ENCODE measurements at places on chromosomes 13 and 19. TPM values are rescaled to one million over a fixed set of nuclear protein-coding genes. Genes with fewer than 3 reads are reported as not detected.

Gene C19orf67
- total RNA-seq: 0.35 TPM

Gene CDC37
- total RNA-seq: 164 TPM

Gene ZNF540
- total RNA-seq: 0.07 TPM

Gene MEDAG
- 1.9 TPM for total RNA-seq

Gene WTIP
- 18.1 TPM for total RNA-seq

DNA sequence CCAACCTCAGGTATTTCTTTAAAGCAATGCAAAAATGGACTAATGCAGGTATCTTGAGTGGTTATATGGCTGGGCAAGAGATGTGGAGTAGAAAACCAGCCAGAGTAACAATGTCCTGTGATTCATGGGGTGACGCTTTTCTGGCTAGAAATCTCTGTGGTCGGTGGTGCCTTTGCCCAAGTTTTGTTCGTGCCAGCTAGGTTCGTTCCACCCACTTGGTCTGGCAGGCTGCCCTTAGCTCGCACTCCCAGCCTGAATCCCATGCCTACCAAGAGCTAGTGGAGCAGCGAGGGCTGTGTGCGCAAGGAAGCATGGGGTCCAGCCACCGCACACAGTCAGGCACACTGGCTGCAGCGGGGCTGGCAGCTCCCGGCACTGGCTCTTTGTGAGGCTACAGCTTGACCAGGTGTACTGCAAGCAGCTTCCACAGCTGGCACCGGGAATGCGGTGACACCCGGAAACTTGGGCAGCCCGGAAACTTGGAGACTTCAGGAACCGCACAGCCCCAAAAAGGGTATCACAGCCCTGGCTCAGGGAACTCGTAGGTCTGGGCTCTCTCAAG, 349.6 kb upstream of the PCDH20 start:
- H3K27me3 ChIP-seq: no peaks in the 10 kb centered on the region
- H3K27ac ChIP-seq: no peak overlapping the region
- no peak overlapping the region for H3K4me3 ChIP-seq
- H3K36me3 ChIP-seq: no peaks in the 10 kb centered on the region

DNA sequence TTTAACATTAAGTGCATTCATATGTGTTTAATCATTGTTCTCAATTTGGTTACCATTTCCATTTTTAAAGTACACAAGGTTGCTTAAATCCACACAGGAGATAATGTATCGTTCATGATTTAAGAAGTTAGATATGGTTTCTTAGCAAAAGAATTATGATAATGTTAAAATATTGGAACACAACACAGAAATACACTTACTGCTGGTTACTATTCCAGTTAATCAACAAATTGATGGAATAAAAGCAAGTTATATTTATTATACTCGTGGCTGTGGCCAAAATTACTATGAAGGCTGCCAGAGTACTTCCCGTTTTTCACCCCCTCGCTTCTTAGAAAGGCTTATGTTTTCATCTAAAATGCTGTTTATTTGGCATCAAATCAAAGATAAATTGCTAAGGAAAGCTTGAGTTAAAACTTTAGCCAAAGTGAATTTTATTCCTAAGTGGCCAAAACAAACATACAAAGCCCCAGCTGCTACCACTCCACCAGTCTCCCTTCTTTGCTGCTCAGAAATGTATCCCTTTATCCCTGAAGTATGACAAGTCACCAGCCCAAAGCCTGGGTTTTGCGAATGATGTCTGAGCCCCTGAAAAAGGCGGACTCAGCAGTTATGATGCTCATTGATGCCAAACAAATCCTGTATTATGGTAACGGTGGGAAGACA, 27.7 kb downstream of the LCP1 start:
- DNase-seq: no peak
- no peaks in the 10 kb centered on the region for H3K27me3 ChIP-seq
- no peak overlapping the region for H3K27ac ChIP-seq
- no peak overlapping the region for H3K4me3 ChIP-seq
- peaks cover 8% of the 10 kb centered on the region for H3K4me1 ChIP-seq
- no peaks in the 10 kb centered on the region for H3K36me3 ChIP-seq

DNA sequence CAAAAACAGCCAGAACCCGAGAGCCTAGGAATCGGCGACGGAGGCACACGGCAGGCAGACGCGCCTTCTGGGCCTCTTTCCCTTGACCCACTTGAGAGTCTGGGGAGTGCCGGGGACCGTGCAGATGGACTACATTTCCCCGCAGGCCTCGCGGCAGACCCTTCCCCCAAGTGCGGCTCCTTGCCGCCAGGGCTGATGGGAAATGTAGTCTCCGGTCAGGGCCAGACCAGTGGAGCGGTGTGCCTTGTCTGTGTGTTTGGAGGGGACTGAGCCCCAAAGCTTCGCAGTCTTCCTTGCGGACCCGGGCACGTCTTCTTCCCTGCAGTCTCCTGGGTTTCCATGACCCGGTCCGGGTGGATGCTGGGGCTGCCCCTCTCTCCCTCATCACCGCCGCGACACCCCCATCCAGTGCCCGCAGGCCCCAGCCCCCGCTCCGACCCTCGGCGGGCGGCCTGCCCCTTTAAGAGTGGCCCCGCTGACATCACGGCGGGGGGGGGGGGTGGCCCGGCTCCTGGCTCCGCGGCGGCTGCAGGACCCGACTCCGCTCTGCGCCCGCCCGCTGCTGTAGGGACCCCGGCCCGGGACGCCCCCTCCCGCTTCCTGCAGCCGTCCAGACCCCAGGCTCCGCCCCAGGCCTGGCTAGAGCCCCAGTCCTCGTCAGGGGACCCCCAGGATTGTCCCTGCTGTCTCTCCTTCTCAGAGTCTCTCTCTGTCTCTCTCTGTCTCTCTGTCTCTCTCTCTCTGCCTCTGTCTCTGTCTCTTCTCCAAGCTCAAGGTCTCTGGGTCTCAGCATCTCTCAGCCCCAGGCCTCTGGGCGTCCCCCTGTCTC, 758 bp upstream of the CACNG7 start:
- peak overlapping the region; percentile 88 for H3K4me3 ChIP-seq
- DNase-seq: peak; percentile 94
- peaks cover 68% of the 10 kb centered on the region for H3K27me3 ChIP-seq
- H3K4me1 ChIP-seq: peaks cover 41% of the 10 kb centered on the region
- H3K27ac ChIP-seq: peak overlapping the region; percentile 92

GRCh38 chr13:78606471-78607408, 3.4 kb upstream of the POU4F1 start:
- H3K36me3 ChIP-seq: no peaks in the 10 kb centered on the region
- DNase-seq: peak; percentile 21
- peak overlapping the region; percentile 73 for H3K4me3 ChIP-seq
- peaks cover 97% of the 10 kb centered on the region for H3K27me3 ChIP-seq

GRCh38 chr13:57311009-57311586, 144.1 kb downstream of the PRR20E start:
- H3K36me3 ChIP-seq: no peaks in the 10 kb centered on the region
- peak; percentile 26 for DNase-seq

DNA sequence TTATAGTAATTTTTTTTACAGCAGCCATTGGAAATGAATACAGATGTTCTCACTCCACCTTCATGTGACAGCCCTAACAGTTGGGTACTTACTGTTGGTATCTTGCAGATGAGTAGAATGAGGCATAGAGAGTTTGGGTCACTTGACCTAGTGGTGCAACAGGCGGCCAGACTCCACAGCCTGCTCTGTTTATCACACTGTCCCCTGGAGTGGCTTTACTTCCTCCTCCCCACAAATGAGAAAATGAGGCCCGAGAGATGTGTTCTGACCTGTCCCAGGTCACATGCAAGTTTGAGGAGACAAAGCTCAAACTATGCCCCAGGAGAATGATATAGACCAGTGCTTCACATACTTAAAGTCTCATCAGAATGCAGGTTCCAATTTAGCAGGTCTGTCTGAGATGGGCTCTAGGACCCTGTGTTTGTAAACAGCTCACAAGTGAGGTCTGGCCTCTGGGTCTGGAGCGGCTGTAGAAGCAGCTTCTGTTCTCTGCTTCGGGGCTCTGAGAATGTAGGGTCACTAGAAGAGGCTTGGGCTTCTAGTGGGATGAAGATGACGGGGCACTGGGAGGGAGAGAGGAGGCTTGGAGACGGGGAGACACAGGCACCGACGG, 37.4 kb upstream of the RCBTB2 start:
- H3K27me3 ChIP-seq: no peaks in the 10 kb centered on the region
- DNase-seq: no peak
- no peak overlapping the region for H3K27ac ChIP-seq
- H3K4me1 ChIP-seq: peaks cover 19% of the 10 kb centered on the region

GRCh38 chr19:34461375-34462100, 20.0 kb upstream of the WTIP start:
- DNase-seq: no peak
- no peak overlapping the region for H3K27ac ChIP-seq
- H3K4me3 ChIP-seq: no peak overlapping the region
- no peaks in the 10 kb centered on the region for H3K27me3 ChIP-seq
- H3K36me3 ChIP-seq: peaks cover 80% of the 10 kb centered on the region

- no peak overlapping the region for H3K4me3 ChIP-seq
- H3K4me1 ChIP-seq: peaks cover 16% of the 10 kb centered on the region
- DNase-seq: no peak
- H3K27ac ChIP-seq: no peak overlapping the region
- H3K27me3 ChIP-seq: no peaks in the 10 kb centered on the region
Measured at GRCh38 chr13:30880856-30881155, 25.3 kb upstream of the MEDAG start.

- H3K4me1 ChIP-seq: peaks cover 19% of the 10 kb centered on the region
- H3K27ac ChIP-seq: no peak overlapping the region
- DNase-seq: no peak
Measured at GRCh38 chr13:24618011-24618955, 61.9 kb upstream of the ATP12A start.

DNA sequence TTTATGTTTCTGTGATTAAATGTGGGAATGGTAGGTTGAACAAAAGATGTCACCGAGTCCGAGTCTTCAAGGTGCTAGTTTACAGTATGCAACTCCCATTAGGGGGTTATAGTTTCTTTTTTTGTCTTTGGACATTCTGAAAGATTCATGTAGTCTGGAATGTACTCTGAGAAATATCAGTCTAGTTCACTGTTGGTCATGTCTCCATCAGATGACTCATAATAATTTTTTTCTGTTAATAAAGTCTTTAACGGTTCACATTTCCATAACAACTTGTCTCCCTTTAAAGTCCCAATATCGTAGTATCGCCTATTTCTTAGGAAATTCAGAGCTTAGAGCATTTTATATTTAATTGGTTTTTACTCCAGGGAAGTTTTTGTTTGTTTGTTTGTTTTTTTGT, 13.5 kb upstream of the ESD start:
- no peak overlapping the region for H3K4me3 ChIP-seq
- no peak for DNase-seq
- no peak overlapping the region for H3K27ac ChIP-seq
- H3K4me1 ChIP-seq: no peaks in the 10 kb centered on the region
- H3K36me3 ChIP-seq: peaks cover 11% of the 10 kb centered on the region

- H3K27me3 ChIP-seq: no peaks in the 10 kb centered on the region
- no peak for DNase-seq
- no peaks in the 10 kb centered on the region for H3K36me3 ChIP-seq
- no peak overlapping the region for H3K4me3 ChIP-seq
- no peaks in the 10 kb centered on the region for H3K4me1 ChIP-seq
Measured at GRCh38 chr13:60019119-60019993, 144.4 kb downstream of the DIAPH3 start.

GRCh38 chr19:1473085-1473851, 5.7 kb downstream of the C19orf25 start:
- peak; percentile 15 for DNase-seq
- H3K27me3 ChIP-seq: peaks cover 36% of the 10 kb centered on the region
- no peak overlapping the region for H3K4me3 ChIP-seq
- H3K27ac ChIP-seq: no peak overlapping the region
- peaks cover 4% of the 10 kb centered on the region for H3K36me3 ChIP-seq
- peaks cover 7% of the 10 kb centered on the region for H3K4me1 ChIP-seq

GRCh38 chr19:18283338-18283737, 1.9 kb upstream of the JUND start:
- H3K4me3 ChIP-seq: no peak overlapping the region
- H3K4me1 ChIP-seq: peaks cover 44% of the 10 kb centered on the region
- peaks cover 9% of the 10 kb centered on the region for H3K27me3 ChIP-seq
- peaks cover 12% of the 10 kb centered on the region for H3K36me3 ChIP-seq

DNA sequence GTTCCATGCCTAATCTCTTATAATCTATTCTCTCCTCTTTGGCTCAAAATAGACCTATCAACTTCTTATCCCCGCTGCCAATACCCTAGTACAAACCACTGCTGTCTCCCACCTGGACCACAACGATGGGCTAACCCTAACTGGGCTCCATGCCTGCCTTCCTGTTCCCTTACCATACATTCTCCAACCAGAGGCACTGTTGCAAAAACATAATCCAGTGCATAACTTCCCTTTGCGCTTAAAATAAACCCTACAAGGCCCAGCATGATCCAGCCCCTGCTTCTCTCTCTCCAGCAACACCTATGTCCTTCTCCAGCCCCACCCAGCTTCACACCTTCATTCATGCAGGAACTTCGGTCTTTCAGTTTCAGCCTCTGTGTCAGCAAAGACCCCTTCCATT, 27.4 kb upstream of the CEBPA start:
- H3K27ac ChIP-seq: no peak overlapping the region
- no peaks in the 10 kb centered on the region for H3K36me3 ChIP-seq
- no peak for DNase-seq

DNA sequence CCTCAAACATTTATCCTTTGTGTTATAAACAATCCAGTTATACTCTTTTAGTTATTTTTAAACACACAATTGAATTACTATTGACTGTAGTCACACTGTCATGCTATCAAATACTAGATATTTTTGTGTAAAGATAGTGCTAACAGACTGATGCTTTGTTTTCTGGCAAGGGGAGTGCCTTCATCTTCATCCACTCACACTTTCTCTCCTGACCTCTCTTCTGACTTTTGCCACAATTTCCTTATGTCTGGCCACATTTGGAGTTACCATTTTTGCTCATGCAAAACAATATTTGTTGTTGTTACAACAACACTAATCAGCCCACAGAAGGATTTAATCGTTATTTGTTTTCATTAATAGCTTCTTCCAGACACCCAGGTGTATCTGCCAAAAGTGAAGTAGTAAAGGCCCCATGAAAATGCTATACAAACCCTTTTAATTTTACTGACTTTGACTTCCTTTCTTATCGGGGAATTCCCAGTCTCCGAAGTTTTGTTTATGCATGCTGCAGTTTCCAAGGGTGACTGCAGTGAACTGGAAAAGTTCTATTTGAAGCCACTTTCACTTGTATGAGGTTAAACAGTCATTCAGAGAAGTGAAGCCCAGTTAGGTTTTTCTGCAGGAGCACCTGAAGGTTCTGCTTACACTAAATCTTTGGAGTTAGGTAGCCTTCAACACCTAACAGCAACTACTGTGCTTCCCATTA, 66.1 kb upstream of the FRY start:
- no peak overlapping the region for H3K27ac ChIP-seq
- no peaks in the 10 kb centered on the region for H3K4me1 ChIP-seq
- H3K27me3 ChIP-seq: no peaks in the 10 kb centered on the region
- DNase-seq: no peak
- peaks cover 11% of the 10 kb centered on the region for H3K36me3 ChIP-seq
- H3K4me3 ChIP-seq: no peak overlapping the region

DNA sequence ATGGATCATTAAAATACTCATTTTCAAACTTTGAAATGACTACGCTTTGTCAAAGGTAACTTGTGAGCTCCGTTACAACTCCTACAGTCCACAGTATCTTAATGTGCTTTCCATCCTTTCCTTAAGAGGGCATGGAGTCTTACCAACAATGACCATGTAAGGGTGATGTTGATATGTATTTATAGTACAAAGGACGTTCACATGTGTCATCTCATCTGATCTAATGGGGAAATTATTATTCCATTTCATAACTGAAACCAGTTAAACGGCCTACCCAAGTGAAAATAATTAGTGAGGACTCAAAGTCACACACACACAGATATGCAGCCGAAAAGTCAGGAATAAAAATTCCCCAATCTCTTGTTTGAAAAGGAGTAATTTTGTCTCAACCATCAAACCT, 9.6 kb downstream of the USP12 start:
- H3K27ac ChIP-seq: no peak overlapping the region
- peaks cover 9% of the 10 kb centered on the region for H3K36me3 ChIP-seq
- no peak for DNase-seq
